Kasumi-1 (cell line): ENCODE measurements at places on chromosomes 13 and 19.

DNA sequence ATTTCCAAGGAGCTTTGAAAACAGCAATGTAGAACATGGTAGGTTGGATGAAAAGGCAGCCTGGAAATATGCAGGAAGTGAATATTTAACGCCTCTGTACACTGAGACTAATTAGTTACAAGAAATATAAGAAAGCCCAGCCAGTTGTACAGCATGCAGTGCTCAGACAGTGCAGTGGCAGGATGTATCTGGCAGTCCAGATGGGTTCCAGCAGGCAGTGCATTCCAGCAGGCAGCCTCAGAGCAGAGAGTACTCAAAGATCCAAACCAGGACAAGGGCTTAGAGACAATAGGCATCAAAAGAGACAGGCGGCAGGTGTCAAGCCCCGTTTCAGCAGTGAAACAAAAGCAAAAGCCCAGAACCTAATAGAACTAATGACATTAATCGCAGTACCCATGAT, 2776.3 kb downstream of the PCDH9 start:
- DNase-seq = no peak

GRCh38 chr19:7638802-7639465, 2.0 kb downstream of the STXBP2 start:
- DNase-seq = no peak

DNA sequence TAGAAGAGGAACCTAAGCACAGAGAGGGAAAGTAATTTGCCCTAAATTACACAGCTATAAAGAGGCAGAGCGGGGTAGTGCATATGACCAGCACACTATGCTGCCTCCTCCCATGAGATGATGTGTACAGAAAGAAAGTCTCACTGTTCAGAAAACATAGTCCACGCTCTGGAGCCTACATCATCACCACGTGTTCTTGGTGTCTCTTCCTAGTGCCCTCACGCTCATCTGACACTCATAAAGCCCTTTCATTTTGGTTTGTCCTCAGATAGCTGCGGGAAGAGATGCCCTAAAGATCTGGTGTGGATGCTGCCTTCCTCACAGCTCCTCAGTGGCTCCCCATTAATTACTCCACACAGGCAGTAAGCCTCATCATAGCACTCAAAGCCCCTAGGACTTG, 27.4 kb upstream of the SIAH3 start:
- DNase-seq = no peak

DNA sequence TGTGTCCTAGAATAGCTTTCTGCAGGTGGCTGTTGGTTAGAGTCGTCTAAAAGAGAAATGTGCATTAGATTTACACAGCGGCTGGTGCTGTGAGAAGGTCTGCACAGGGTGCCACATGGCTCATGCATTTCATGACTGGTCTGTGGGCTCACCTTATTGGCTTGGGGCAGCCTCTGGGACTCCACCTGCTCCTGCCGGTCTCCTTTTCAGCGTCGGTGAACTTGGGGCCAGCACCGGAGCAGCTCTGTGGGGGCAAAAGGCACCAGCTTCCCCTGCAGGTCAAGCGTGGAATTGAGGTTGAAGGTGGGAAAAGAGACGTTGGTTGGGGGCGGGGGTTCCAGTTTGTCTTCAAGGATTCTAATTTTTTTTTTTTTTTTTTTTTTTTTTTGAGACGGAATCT, 3.1 kb upstream of the PNMA8C start:
- no peak for DNase-seq

GRCh38 chr19:51034704-51035103, at the start of gene KLK12:
TSS of gene KLK12 (minus strand) at chr19:51035002. CDS start at chr19:51034621, 381 bp downstream.
- DNase-seq = no peak

- DNase-seq = peak; percentile 2
These were observed 10.9 kb downstream of the SLC46A3 start for GRCh38 chr13:28707629-28708427.

- peak; percentile 93 for DNase-seq
These were observed 1.9 kb upstream of the LMTK3 start for GRCh38 chr19:48513289-48514122.

DNA sequence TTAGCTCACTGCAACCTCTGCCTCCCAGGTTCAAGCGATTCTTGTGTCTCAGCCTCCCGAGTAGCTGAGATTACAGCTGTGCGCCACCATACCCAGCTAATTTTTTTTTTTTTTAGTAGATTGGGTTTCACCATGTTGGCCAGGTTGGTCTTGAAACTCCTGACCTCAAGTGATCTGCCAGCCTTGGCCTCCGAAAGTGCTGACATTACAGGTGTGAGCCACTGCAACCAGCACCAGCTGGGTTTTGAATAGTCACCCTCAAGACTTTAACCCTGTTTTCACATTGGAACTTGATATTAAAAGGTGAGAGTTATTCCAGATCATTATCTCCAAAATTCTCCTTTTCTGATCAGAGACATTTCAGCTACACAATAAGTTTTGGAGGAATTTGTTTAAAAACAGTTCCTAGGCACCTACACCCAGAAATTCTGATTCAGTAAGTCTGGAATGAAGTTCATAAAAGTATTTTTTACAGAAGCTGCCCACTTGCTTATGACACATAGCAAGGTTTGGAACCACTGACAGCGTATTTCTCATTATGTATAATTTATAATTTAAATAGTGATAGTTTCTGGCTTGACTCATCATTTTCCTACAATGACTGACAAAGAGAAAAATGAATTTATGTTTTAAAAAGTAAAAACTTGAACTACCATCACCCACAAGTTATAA, 417.3 kb downstream of the DIAPH3 start:
- no peak for DNase-seq

DNA sequence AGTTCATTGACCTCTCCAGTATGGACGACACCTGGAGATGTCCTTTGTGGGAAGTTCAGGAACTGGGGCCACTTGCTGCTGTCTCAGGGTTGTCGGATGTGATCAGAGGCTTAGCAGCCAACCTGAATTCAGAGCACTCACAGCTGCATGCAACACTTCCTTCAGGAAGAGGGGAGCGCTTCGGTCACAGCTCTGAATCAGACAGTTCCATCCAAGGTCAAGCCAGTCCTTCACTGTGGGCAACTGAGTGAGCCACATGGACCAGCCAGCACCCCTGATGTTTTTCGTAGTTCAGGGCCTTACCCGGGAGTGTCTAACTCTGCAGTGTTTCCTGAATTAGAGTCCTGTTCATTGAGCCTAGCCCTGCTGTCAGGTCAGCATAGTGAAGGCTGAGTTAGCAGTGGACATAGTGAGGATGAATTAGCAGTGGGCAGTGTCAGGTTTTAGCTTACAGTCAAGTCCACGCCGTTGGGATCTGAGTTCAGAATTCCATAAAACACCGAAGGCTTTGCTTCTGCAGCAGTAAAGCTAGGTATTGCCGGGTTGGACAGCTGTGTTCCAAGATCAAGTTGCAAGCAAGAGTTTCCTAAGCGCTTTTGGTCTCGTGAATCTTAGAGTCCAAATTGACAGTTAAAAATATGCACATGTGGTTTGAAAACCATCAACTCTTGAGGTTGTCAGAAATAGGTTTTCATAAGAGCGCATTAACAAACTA, 5.1 kb downstream of the ZNF555 start:
- DNase-seq = no peak

DNA sequence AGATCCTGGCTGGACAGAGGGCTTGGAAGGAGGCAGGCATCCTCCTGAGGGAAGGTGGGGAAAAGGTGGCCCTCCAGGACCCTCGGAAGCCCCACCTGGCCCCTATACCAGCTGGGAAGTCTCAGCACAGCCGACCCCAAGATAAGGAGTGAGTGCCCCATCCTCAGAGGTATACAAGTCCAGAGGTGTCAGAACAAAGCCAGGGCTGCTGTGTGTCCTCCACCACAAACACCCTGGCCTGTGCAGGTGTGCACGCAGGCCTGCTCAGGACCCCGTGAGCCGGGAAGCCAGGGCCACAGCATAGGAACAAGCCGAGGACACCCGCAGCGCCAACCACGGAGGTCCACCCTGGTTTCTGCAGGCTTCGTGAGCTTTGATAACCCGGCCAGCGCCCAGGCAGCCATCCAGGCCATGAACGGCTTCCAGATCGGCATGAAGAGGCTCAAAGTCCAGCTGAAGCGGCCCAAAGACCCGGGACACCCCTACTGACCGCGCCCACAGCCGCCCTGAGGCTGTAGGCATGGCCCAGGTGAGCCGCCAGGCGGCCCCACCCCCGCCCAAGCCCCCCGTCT, 68.6 kb downstream of the CELF5 start:
- DNase-seq = no peak

- no peak for DNase-seq
These were observed 25.5 kb upstream of the ZNF562 start for GRCh38 chr19:9700229-9700981.

DNA sequence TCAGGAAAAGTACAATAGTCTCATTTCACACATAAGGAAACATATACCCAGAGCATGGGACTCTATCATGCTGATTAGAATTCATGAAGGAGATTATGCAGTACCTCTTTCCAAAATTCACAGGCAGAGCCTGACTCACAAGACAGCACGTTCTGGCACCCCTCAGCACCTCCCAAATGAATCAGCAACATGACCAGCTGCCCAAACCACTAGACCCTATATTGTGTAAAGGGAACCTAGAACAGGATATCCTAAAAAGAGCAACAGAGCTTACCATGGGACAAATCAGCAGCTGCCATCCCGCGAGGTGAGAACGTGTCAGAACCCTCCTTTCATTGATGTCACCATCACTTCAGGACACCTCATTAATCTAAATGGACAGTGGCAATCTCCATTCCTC, 2.5 kb downstream of the ZNF426 start:
- DNase-seq = no peak

DNA sequence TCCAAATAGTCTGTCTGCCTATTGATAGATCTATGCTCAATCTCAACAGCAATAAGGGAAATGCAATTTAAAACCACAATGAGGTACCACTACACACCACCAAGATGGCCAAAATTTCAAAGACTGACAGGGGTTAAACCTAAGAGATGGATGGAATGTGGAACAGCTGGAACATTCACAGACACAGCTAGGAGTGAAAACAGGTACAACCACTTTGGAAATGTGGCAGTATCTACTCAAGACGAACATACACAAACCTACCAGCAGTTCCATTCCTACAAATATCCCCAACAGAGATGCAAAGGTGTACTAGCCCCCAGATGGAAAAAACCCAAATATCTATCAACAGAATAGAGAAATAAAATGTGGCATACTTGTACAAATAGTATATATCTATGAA, 86.4 kb downstream of the TSC22D1 start:
- DNase-seq = no peak

GRCh38 chr13:105465251-105465650, 1070.2 kb downstream of the EFNB2 start:
- DNase-seq = no peak

DNA sequence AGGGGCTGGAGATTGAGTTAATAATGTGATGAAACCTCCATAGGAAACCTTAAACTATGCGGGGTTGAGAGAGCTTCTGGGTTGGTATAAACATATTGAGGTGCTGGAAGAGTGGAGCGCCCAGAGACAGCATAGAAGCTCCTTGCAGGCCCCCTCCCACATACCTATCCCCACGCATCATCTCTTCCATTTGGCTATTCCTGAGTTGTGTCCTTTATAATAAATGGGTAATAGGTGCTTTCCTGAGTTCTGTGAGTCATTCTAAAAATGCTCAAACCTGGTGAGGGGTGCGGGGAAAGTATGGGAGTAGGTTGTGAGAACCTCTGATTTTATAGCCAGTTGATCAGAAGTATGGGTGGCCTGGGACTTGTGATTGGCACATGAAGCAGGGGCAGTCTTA, 14.6 kb downstream of the CCDC122 start:
- no peak for DNase-seq

DNA sequence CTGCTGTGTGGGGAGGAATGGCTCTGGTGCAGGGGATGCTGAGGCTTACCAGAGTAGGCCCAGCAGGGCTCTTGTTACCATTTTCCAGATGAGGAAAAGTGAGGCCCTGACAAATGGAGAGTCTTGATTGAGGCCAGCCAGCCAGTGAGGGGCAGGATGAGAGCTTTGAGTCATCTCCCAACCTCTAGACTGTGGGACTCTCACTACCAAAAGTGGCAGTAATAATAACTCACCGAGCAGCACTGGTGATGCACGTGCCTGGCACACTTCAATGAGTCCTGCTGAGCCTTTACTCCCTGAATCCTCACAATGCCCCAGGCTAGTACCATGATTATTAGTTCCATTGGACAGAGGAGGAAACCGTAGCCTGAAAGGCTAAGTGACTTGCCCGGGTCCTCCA, 7.8 kb downstream of the CIC start:
- no peak for DNase-seq

DNA sequence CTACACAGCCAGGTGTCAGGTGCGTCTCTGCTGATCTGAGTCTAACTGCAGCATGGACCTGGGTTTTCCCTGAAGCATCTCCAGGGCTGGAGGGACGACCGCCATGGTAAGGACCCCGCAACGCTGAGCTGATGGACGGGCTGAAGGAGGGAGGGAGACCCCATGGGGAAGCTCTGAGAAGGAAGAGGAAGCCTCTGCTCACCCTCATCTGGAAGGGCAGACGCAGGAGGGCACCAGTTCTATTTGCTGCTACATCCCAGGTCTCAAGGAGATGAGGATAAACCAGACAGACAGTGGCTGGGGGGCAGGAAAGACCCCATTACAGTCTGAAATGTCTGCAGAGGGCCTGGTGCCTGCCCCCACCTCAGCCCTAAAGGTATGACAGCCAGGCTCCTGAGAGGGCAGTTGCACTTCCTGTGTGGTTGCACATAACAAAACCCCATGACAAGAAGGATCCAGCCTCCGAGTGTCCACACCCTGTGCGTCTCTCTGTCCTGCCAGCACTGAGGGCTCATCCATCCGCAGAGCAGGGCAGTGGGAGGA, at the start of gene LILRA2:
TSS of gene LILRA2 (plus strand) at position 461 of the 543 bp plus-strand sequence. CDS start 89 bp downstream, outside the sequence.
- peak; percentile 33 for DNase-seq
